Chondrocyte (in vitro differentiated cells): ENCODE measurements at places on chromosomes 13 and 19. TPM values are rescaled to one million over a fixed set of nuclear protein-coding genes. Genes with fewer than 3 reads are reported as not detected.

ZNF665 gene
- total RNA-seq: 1.4 to 4.7 TPM (median 3.3 TPM) in 3 replicates

DNA sequence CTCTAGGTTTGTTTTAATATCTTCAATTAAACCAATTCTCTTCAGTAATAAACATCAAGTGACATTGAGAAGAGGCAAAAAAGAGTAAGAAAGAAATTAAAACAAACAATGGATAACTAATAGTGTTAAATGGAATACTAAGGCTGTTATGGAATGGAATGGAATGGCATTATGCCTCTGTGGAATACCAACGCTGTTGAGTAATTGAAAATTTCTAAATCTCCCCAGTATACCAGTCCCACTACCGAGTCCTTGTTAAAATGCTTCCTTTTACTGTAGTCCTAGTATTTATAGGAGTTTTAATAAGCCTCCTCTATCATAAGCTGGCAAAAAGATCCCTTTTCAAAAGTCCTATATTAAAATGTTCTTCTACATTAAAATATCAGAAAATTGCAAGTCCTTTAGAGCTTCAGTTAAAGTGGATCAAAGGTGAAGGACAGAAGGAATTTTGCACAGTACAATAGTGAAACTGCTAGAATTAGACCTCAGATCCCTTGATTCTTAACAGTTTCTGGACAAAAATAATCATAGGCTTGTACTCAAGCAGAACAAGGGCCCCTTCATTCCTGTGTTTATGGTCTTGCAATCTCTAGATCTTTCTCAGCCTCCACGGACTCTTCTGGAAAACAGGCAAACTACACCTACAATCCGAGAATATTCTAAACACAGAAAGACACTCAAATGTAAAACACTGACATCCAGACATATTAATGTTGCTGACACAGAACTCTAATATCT, 128.2 kb downstream of the PCDH9 start:
- DNase-seq: no peak

GRCh38 chr13:52001120-52001731, 10.0 kb downstream of the ATP7B start:
- no peak for DNase-seq

PSG4 gene
- total RNA-seq: 0.60 TPM in 1 of 3 replicates, not detected in the others

SMIM44 gene
- total RNA-seq: not detected in 3 replicates

GRCh38 chr13:105084931-105085330, 1450.5 kb downstream of the EFNB2 start:
- no peak for DNase-seq

GRCh38 chr13:102589301-102589822, 7.4 kb upstream of the TPP2 start:
- DNase-seq: no peak

ZNF134 gene
- 16.9 to 19.8 TPM (median 19.3 TPM) in 3 replicates for total RNA-seq

FBXW9 gene
- total RNA-seq: 5.0 to 11.7 TPM (median 5.2 TPM) in 3 replicates

JUND gene
- 129 to 181 TPM (median 176 TPM) in 3 replicates for total RNA-seq

GRCh38 chr13:50762969-50763567, 80.4 kb downstream of the DLEU7 start:
- no peak for DNase-seq

GRCh38 chr19:56126983-56127780, 6.1 kb upstream of the ZNF787 start:
- no peak for DNase-seq

GRIK5 gene
- total RNA-seq: 0.36 to 0.59 TPM (median 0.37 TPM) in 3 replicates

CD37 gene
- total RNA-seq: not detected in 3 replicates
